ENCODE measurements at places on chromosomes 4 and X. TPM values are rescaled to one million over a fixed set of nuclear protein-coding genes. Genes with fewer than 3 reads are reported as not detected.

The VSIG4 gene
- 25.3 TPM for total RNA-seq

The UGT2A1 gene
- 1.9 TPM for total RNA-seq

The TENT5D gene
- 0.07 TPM for total RNA-seq

The CXCL8 gene
- total RNA-seq = not detected

The PFKFB1 gene
- 0.42 TPM for total RNA-seq

The RGN gene
- total RNA-seq = 0.71 TPM

The PNMA5 gene
- total RNA-seq = not detected

The XAGE1B gene
- total RNA-seq = 0.76 TPM

DNA sequence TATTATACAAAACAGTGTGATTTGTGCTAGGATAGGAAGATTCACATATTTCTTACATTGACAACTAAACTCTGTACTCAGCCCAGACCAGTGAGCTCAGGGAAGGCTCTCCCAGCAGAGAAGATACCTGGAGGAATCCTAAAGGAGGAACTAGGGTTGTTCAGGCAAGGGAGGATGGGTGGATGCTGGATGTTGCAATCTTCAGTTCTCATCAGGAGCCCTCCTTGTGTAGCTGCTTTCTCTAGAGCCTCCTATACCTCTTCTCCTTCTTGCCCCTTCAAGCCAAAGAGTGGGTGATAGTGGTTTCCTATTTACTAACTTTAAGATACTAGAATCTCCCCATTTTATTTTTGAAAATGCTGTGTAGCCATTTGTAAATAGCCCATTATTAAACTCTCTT is 117.3 kb downstream of the NKX6-1 start:
- DNase-seq = no peak

DNA sequence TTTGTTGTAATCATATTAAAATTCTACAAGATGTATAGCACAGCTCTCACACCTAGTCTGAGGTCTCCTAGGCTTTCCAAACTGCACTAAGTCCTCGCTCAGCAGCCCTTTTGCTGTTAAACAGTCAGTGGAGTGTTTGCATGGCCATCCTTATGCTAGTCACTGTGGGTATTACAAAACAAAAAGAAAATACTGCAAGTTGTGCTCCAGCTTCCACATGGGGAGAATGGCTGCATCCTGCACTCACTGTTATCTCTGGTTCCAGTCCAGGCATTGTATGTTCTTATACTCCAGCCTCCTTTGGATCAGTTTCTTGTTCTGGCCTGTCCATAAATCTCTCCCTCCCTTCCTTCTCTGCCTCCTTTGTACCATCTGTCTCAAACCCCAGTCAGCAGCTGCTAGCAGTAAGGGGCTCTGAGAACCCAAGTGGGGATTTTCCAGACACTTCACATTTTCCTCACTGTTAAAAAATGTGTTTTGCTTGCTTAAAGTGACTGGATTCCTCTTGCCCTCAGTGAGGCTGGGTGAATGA is 38.5 kb upstream of the BMP15 start:
- no peak for DNase-seq

DNA sequence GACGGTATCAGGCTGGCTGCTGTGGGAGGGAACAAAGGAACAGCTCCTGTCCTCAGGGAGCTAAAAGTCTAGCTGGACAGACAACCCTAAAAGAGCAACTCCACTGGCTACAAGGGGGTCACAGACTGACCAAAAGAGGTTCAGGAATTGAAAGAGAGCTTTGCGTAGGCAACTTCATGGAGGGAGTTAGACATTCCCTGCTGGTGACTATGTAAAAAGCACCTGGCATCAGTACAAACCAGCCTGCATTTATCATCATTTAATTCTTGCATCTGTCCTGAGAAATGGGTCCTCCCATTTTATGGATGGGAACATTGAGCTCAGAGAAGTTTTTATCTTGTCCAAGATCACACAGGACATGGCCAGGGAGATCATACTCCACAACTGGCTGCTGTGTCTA is 1.4 kb upstream of the LGI2 start:
- no peak for DNase-seq

- no peak for DNase-seq
Measured at GRCh38 chrX:109830704-109831206, 97.7 kb upstream of the ACSL4 start.

Data from lower leg skin (tissue), 4 donors.